Activated T-cell treated with anti-CD3 and anti-CD28 coated beads, Interleukin-2, amount 50 U/mL, for 4 hours (primary cell): ENCODE measurements at places on chromosomes 5 and 9. TPM values are rescaled to one million over a fixed set of nuclear protein-coding genes. Genes with fewer than 3 reads are reported as not detected.

DNA sequence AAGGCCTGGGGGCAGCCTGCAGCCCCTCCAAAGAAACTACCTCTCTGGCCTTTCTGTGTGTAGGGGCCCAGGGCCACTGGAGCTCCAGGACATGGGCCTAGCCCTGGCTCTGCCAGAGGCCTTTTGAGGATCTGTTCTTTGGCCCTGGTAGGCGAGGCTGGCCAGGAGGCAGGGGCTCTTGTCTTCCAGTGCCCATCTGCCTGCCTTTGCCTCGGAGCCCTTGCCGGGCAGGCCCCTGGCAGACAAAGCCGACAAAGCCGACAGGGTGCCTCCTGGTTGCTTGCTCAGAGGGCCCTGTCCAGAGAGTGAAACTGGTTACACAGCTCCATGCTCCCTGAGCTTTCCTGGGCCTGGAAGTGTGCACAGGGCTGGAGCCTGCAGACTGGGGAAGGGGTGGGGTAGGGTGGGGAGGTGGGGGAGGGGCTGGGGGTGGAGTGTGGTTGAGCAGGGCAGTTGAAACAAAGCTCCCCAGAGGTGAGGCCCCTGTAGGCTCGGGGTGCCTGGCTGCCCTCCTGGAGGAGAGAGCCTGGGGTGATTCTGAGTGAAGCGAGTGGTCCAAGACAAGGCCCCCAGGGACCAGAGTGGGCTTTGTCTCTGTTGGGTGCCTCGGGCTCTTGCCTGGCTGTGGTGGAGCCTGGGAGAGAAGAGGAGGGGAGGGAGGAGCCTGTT lies 29.3 kb downstream of the PTPA start:
- peak; percentile 19 for DNase-seq

The ORM2 gene
- not detected for total RNA-seq

- DNase-seq, result no peak
These were observed 67.9 kb upstream of the TNFSF8 start for GRCh38 chr9:114998326-114998725.

The OR1J2 gene
- not detected for total RNA-seq

DNA sequence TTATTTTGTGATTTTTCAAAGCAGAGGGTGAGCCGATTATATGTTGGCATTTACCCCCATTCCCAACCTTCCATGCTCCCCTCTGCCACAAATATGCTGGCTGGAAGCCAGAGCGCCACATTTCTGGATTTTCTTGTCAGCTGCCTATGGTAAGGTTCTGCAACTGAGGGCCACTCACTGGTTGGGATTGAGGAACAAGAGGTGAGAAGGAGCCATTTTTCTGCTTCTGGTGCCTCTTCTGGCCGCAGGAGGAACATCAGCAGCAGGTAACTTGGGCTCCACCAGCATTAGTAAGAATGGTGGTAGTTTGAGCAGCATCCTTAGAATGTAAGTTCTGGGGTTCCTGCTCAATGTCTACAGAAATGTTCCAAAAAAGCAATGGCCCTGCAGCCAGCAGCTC lies 159.5 kb upstream of the MAST4 start:
- no peak for DNase-seq

- no peak for DNase-seq
These were observed 16.0 kb upstream of the SARDH start for GRCh38 chr9:133754187-133754586.

The TSSK1B gene
- not detected for total RNA-seq

DNA sequence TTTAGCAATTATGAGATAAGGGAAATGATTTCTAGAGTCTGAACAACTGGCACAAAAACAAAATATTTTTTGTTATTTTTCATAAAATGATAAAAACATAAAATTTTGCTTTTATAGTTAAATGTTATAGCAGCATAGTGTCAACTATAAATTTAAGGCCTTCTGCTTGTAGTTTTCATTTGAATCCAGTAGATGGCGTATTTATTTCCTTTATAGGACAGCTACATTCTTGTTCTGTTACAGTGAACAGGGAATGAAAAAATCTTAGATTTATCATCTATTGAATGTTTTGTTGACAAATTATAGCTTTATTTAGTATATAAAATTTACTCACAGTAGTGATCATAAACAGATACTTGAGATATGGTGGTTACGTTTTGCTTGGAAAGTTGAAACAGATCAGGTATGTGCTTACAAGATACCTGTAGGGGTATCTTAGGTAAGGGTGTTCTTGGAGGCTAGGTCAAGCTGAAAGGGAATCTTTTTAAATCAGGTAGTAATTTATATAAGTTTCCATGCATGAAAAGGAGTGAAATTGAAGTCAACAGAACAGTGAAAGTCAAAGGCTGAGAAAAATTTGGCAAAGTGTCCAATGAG lies 239.3 kb upstream of the GRIN3A start:
- DNase-seq, result no peak

DNA sequence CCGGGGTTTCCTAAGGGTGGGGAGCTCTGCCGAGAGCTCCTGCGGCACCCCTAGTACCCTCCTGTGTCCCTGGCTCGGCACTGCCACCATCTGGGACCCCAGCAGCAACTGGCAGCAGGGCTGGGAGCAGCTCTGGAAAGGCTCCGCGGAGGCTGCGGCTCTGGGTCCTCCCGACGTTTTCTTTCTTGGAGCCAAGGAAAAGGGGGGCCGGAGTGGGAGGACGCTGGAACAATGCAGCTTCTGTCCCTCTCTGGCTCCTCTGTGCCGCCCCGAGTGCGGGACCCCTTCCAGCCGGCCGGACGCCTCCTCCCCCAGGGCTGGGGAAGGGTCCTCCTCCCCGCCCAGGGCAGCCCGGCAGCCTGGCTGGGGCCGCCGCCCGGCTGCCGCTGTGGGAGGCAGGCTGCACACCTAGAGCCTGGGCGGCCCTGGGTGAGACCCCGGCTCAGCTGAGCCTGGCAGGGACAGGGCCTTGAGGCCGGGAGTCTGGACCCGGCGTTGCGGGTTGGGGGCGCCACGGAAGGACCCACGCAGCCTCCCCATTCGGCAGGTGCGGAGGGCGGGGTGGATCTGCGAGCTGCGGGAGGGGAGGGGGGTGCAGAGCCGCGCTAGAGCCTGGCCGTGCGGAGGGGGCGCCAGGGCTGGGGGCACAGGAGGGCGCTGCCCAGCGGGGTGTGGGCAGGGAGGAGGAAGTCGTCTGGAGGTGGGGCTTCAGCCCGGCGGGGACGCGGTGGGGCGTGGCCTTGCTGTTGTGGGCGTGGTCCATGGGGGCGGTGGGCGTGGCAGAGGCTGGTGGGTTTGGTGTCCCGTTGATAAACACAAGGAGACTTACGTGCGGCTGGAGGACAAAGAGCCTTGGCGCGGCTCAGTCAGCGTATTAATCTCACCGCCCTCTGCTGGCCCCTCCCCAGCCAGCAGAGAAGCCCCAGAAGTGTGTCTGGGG lies 15.1 kb downstream of the GPSM1 start:
- DNase-seq, result peak; percentile 46

The PCDHGB7 gene
- 0.15 TPM for total RNA-seq

DNA sequence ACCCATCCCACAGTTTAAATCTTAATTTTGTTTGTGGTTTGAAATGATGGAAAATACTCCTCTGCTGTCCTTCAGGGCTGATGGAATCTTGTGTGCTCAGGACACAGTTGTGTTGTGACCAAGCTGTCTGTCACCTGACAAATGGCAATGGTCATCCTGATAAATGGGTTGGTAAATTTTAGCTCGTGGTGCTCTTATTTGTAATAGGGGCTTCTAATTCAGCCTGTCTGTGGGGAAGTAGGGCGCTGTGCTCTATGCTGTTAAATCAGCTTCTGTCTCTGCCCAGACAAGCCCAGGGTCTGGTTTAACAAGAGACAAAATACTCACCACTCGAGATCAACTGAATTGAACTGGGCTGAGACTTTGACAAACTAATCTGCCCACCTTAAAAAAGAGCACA lies 4.5 kb downstream of the LRRTM2 start:
- DNase-seq, result no peak

GRCh38 chr5:179368806-179369529 lies 23.7 kb upstream of the ADAMTS2 start:
- DNase-seq, result no peak

- DNase-seq, result no peak
These were observed 2002.2 kb upstream of the ACO1 start for GRCh38 chr9:30382271-30382670.

- DNase-seq, result no peak
These were observed 31.1 kb downstream of the RASA1 start for GRCh38 chr5:87298692-87299362.

DNA sequence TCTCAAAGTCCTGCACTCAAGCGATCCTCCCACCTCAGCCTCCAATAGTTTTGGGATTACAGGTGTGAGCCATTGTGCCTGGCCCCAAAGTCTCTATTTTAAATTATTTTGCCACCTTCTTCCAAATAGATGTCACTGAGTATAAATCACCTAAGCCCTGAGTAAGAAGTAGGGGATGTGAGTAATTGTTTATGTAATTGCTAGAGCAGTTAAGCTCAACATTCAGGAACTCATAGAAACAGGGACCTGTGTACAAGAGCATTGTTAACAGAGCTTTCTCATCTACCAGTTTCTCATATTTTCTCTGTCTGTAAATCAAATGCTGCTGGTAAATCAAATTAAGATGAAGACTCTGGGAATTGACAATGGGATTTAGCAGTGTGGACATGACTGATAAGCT lies 26.3 kb downstream of the CDK7 start:
- no peak for DNase-seq

The LCN15 gene
- total RNA-seq, result not detected

The SLC6A3 gene
- not detected for total RNA-seq

GRCh38 chr9:87502391-87503221 lies 4.9 kb downstream of the DAPK1 start:
- DNase-seq, result no peak

The GLRA1 gene
- not detected for total RNA-seq

DNA sequence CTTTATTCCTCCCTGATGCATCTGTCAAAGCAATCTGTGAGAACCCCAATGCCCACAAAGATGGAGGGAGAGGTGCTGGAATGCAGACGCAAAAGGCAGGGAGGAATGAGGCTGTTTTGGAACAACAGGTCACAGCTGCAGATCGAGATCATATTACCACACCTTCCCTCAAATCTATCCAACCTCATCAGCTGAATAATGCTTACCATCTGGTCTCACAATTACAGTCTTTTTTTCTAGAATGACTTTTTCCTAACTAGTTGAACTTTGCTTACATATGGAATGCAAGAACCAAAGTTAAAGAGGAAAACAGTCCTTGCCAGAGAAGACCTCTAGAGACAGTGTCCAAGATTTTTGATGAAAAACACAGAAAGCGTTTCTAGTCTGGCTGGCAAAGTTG lies 158.1 kb downstream of the LPAR1 start:
- DNase-seq, result no peak

GRCh38 chr5:135472141-135472540 lies 20.0 kb upstream of the TIFAB start:
- no peak for DNase-seq

DNA sequence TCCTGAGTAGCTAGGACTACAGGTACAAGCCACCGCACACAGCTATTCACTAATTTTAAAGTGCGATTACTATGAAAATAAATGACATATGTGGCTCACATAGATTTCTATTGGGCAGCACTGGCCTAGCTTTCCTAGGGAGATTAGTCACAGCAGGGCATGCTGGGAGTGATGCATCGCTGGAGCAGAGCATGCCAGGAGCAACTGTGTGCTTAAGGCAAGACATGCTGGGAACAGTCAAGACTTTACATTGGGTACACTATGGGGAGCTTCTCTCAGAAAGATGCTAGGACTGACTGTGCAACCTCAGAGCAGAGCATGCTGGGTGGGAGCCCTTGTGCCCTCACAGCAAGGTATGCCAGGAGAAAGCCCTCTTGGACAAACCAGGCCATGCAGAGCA lies 9.3 kb downstream of the ST6GALNAC6 start:
- no peak for DNase-seq

- no peak for DNase-seq
These were observed 96.1 kb upstream of the APC start for GRCh38 chr5:112641515-112642110.

The CDX1 gene
- not detected for total RNA-seq
